ENCODE measurements at places on chromosomes 7 and 10. TPM values are rescaled to one million over a fixed set of nuclear protein-coding genes. Genes with fewer than 3 reads are reported as not detected.
A peak's percentile ranks its signal among the peaks of the same experiment; 100 is the strongest.

DNA sequence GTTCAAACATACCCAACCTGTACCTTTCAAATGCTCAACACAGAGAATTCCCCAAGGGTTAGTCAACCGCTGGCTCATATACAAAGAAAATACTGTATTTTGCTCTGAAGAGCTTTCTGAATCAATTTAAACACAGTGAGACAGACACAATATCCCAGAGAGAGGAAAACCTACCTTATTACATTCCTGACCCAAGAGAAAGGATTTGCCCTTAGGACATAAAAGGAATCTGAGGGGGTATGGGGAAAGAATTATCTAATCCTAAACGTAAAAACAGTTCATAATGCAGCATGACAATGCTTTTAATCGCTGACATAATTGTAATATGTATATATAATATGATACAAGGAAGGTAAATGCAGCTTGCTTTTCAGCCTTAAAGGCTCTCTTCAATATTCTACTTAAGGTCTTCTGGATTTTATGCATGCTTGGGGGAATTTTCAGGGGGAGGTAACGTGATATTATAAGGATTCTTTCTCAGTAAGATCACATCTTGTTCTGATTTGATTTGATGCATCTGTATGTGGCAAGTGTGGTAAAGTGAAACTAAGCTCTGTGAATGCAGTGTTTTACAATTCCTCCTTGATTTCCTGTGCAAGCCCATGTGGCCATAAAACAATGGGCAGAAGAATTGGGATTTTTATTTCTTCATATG is 240.5 kb downstream of the GLI3 start:
- no peaks in the 10 kb centered on the region for H3K27me3 ChIP-seq
- peak overlapping the region; percentile 60 for H3K4me3 ChIP-seq
- H3K27ac ChIP-seq = peak overlapping the region; percentile 85
- peak; percentile 95 for DNase-seq
- no peaks in the 10 kb centered on the region for H3K36me3 ChIP-seq
- H3K4me1 ChIP-seq = peaks cover 75% of the 10 kb centered on the region

DNA sequence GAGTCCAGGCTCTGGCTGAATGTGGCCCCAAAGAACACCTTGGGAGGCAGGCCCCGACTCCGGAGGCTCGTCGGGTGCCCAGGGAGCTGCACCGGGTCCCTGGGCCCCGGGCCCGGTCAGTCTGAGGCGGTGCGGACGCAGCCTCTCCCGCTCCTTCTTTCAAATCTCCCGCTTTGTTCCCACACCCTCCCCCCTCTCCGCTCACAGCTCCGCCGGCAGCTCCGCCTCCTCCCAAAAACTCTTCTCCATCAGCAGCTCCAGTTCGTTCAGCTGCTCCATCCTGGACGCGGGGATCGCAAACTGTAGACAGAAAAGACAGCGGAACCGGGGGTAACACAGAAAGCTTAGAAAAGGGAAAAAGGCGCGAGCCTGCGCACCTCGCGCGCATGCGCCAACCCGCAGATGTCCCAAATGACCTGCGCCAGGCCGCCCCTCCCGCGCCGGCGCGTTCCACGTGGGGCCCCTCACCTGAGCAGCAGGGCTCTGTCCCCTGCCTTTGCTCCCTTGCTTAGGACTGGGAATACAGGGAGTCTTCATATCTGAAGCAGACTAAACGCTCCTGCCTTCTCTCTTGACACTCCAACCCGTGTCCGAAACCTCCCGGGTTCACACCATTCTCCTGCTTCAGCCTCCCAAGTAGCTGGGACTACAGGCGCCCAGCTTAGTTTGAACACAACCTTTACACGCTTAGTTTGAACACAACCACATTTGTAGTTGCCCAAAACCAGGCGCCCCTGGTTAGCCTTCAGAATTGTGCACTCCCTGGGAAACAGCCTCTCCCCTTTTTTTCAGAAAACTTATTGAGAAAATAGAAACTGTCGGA is at the start of gene DNA2:
TSS of gene DNA2 (minus strand) at position 388 of the 823 bp plus-strand sequence. CDS start at position 279, 109 bp downstream.
- peaks cover 20% of the 10 kb centered on the region for H3K36me3 ChIP-seq
- H3K4me3 ChIP-seq = peak within 1 kb of the TSS; percentile 86
- H3K27ac ChIP-seq = peak within 1 kb of the TSS; percentile 80
- DNase-seq = peak; percentile 93

DNA sequence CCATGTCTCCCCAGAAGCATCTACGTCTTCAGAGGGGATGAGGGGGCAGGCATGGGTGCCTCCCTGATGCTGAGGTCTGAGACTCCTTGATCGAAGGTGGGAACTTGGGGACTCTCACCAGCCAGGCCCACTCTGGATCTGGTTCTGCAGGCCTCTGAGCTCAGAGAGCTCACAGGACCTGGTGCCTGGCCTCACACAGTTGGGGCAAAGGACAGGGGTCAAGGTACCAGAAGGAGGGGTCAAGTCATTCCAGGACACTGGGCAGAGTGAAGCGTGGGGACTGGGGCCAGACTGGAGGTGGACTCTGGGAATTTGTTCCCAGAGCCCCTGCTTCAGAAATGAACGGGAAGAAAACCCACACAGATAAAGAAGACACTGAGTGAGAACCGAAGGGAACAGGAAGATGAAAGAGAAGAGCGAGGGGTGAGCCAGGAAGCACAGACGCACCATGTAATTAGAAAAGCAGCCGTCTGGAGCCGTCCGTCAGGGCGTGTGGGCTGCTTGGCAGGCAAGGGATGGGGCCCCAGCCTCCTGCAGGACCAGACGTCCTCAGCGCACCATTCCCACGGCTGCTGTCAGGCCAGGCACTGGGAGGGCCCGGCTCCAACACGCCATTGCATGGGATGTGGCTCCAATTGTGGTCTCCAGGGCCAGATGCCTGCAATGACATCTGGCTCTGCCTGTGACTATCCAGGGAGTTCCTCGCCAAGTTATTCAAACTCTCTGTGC is 47.7 kb downstream of the ZCCHC24 start:
- no peak overlapping the region for H3K27ac ChIP-seq
- DNase-seq = no peak
- no peaks in the 10 kb centered on the region for H3K36me3 ChIP-seq
- no peaks in the 10 kb centered on the region for H3K27me3 ChIP-seq

DNA sequence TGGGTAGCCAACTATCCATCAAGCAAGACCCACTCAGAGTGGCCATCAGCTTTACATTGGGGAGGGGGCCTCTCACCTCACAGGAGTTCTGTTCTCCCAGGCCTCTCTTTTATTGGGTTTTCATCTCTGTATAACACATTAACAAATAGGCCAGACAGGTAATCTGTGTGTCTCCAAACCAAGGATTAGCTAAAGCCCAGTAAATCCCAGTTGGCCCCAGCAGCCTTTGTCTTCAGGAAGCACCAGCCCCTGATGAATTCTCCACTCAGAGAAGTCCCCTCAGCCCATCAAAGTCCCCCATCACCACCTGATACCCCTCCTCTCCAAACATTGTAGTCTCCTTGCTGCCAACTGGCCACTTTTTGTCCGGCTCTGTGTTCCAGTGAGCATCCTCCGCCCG is 16.9 kb upstream of the SLF2 start:
- no peak overlapping the region for H3K27ac ChIP-seq
- no peaks in the 10 kb centered on the region for H3K27me3 ChIP-seq
- H3K4me1 ChIP-seq = peaks cover 13% of the 10 kb centered on the region
- H3K4me3 ChIP-seq = no peak overlapping the region
- H3K36me3 ChIP-seq = no peaks in the 10 kb centered on the region

DNA sequence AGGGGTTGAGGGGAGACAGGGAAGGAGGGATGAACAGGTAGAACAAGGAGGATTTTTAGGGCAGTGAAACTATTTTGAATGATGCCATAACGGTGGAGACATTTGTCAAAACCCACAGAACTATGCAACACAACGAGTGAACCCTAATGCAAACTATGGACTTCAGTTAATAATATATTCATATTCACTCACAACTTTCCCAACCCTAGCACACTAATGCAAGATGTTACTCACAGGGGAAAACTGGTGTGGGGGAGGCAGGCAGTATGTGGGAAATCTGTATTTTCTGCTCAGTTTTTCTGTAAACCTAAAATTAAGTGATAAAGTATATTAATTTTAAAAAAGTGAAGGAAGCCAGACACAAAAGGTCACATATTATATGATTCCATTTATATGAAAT is 17.3 kb downstream of the GNA12 start:
- no peak overlapping the region for H3K4me3 ChIP-seq
- DNase-seq = no peak
- H3K36me3 ChIP-seq = no peaks in the 10 kb centered on the region
- H3K4me1 ChIP-seq = peaks cover 15% of the 10 kb centered on the region
- H3K27ac ChIP-seq = no peak overlapping the region
- H3K27me3 ChIP-seq = no peaks in the 10 kb centered on the region

GRCh38 chr7:26686448-26686981 is 177.9 kb downstream of the SKAP2 start:
- DNase-seq = peak; percentile 63
- H3K4me3 ChIP-seq = no peak overlapping the region
- no peak overlapping the region for H3K27ac ChIP-seq
- no peaks in the 10 kb centered on the region for H3K27me3 ChIP-seq
- peaks cover 15% of the 10 kb centered on the region for H3K4me1 ChIP-seq
- H3K36me3 ChIP-seq = no peaks in the 10 kb centered on the region

Gene MYL10
- 0.69 TPM for total RNA-seq

DNA sequence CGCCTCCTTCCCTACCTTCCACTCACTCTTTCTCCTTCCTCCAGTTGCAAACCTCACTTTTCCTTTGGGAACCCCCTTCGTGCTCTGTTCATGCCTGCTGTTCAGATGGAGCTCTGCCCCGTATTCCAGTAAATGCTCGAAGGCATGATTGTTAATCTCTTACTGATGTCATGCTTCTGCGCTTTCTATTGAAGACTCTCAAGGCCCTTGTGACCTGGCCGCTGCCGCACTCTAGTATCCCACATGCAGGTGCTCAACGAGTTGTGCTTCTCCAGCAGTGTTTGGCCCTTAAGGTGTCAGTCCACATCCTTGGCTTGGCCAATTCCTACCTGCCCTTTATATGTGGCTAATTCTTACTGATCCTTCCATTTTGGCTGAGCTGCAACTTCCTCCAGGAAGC is 158.6 kb downstream of the ADAM12 start:
- no peak overlapping the region for H3K4me3 ChIP-seq
- H3K4me1 ChIP-seq = 0 out of 2 replicates have a peak, but pooled peaks cover 3% of the 10 kb centered on the region
- no peak for DNase-seq
